CD4-positive, CD25-positive, alpha-beta regulatory T cell (primary cell): ENCODE measurements at places on chromosomes 1 and 21.

DNA sequence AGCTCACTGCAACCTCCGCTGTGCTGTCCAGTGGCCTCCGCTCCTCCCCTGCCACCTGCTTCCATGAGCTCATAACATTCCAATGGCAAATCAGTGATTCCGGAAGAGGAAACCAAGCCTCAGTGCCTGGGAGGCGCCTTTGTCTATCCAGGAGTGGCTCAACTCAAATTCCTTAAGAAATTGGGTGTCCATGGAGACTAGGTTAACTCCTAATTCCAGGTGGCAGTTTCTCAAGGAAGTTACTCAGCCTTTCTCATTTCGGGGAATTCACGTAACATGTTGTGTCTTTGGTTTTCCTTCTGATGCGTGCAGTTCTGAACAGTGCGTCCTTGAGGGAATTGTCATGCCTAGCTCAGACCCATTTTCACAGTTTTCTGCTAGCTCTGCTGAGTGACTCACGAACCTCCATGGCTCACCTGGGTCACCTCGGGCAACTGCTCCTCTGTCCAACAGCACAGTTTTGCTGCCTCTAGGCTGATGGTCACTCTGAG lies 89.9 kb upstream of the DSCAM start:
- no peak for DNase-seq

DNA sequence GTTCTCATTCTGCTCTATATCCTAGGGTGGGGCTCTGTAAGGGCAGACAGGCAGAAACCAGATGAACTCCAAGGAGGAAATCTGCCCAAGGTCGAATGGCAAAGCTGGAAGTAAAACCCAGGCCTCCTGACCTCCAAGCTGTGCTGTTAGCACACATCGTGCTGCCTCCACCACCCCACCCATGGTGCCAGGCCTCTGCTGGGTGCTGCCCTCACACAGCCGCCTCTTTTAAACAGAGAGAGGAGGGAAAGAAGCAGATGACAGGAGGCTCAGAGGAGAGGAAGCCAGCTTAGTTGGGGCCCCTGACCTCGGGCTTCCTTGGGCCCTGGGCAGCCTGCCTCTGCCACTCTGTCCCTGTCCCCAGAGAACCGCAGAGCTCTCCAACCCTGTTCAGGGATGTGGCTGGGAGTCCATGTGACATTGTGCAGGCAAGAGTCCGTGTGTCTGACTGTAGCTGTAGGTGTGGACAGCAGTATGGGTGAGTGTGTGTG lies 1.1 kb downstream of the SYNC start:
- DNase-seq = no peak

DNA sequence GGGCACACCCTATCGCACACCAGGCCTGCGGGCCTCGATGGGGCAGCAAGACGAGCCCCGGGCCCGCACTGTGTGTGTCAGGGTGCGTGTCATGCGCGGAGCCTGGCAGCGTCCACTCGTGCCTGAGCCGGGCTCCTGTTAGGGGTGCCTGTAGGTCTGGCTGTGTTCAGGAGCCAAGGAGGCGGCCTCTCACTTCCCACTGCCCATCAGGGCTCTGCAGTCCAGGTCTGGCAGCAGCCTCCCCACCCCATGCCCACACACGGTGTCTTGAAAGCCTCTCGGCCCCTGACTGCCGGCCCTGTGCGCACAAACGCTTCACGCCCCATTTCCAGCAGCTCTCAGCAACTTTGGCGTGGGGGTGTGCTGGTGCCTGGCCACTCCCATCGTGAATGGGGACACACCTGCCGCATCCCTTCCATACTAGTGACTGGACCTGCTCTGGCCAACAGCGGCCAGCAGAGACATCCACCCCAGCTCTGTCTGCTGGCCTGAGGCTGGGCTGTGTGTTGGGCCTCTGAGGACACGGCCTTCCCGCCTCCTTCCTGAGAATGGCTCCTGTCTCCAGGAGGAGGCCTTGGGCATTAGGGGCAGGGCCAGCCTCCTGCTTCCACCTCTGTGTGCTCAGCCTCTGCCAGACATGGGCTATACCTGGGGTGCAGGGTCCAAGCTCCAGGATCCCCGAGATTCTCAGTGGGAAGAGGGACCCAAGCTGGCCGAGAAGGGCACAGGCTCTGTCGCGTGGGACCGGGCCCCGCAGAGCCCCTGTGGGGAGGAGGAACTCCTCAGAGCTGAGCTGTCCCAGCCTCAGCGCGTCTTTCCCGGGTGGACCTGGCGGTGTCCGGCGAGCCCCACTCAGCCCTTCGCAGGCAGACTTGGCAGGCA lies 41.8 kb upstream of the ACTRT2 start:
- DNase-seq = no peak

DNA sequence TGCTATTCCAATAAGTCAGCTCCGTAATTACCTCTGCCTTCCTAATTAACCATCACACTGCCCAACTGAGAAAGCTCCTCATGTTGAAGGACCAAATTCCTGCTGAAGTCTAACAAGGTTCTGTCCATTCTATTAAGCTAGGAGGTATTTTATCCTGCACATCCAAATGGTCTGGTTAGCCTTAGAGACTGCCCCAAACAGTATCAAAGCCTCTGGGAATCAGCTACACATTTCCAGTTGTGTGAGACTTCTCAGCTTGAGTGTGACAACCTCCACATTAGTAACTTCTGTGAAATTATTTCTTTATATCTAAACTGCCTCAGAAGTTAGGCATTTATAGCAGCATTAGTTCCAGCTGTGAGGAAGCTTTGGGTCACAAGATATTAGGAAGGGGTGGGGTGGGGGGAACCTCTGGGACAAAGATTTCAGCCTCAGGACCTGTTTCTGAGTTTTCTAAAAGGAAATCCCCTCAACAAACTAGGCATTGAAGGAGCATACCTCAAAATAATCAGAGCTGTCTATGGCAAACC lies 150.5 kb upstream of the DUSP10 start:
- DNase-seq = no peak

DNA sequence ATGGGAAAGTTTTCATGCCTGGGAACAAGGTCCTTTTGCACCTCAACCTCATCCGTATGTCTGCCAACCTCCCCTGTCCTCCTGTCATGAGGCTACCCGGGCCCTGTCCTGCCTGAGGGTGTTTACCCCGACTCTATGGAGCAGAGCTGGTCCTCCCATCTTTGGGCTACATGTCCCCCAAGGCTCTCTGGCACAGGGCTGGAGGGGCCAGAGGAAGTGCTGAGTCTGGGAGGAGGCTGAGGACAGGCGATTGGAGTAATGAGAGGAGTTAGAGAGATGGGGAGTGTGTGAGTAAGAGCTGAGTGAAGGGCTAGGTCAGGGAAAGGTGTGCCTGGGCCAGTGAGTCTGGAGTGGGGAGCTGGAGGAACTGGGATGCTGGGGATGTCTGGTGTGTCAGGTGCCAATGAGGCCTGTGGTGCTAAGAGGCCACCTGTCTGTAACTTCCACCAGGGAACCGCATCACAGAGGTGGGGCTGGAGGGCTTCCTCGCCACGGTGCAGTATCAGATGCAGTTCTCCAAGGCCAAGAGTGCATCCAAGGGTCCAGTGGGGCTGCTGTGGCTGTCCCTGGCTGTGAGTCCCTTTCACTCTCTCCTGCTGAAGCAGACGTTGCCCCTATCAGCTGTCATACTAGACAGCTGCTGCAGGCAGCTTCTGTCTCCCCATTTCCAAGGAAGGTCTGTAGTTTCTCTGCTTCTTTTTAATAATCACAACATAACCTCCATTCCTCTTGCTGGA lies 11.7 kb downstream of the LRRC71 start:
- DNase-seq = no peak

- no peak for DNase-seq
Observed at GRCh38 chr1:10056599-10056987, 23.8 kb downstream of the UBE4B start.

GRCh38 chr1:12597792-12598191 lies 20.2 kb downstream of the DHRS3 start:
- no peak for DNase-seq

GRCh38 chr1:183550915-183551314 lies 39.3 kb downstream of the NCF2 start:
- DNase-seq = no peak

DNA sequence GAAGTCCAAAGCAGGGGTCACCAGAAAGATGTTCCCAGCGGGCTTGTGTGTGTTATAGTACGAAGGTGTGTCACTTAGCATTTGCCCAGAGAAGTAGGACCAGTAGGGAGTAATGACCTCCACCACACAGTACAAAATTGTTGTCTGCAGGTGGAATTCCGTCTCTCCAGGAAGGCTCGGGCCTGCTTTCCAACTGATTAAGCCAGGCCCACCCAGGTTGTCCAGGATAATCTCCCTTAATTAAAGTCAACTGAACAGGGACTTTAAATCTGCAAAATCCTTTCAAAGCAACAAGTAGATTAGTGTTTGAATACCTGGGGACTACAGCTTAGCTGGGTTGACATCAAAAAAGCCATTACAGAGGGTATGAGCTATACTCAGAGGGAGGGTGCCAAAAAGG lies 131.3 kb downstream of the BACH1 start:
- no peak for DNase-seq

- DNase-seq = no peak
Observed at GRCh38 chr1:62103846-62104245, 90.8 kb upstream of the L1TD1 start.

- no peak for DNase-seq
Observed at GRCh38 chr1:195898924-195899323, 709.3 kb downstream of the KCNT2 start.

DNA sequence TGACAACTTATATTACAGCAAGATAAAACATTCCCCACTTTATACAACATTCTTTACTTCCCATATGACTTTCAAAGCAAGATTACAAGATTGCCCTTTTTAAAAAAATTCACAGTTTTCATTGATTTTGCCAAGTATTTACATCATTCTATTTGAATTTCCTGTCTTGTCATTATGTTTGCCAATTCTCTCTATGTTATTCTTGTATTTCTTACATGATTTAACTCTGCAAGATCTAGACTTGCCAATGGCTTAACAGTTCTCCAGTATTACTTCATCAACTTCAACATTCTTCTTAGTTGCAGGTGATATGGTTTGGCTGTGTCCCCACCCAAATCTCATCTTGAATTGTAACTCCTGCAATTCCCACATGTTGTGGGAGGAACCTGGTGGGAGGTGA lies 31.6 kb downstream of the FMO4 start:
- DNase-seq = no peak

DNA sequence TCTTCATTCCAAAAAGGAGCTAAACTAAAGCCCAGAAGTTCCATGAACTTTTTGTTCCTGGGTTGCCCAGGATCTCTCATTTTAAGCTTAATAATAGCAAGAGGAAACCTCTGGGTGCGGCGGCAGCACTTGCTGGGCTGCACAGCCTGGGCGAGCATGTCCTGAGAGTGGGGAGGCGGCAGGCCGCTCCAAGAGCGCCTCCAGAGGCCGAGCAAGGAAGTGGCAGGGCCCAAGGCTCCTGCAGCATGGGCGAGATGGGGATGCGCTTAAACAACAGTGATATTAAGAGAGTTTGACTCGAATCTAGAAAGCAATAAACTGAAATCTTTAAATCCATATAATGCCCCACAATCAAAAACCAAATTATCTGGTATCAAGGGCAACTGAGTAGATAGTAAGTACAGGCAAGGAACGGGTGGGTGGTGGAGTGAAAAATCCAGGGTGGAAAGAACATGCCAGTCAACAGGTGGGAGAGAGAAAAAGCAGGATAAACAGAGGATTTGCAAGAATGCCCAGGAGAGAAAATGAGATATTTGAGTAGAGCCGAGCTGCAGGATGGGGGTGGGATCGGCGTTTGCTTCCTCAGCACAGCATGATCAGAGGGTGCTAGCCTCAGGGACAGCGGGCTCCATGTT lies 14.1 kb upstream of the TNR start:
- DNase-seq = no peak

- no peak for DNase-seq
Observed at GRCh38 chr1:196960854-196961253, 16.5 kb upstream of the CFHR5 start.
